ENCODE measurements at places on chromosomes 6 and 20.

GRCh38 chr6:84967965-84968364, 203.6 kb upstream of the TBX18 start:
- no peak for DNase-seq

GRCh38 chr6:156175971-156176421, 601.2 kb upstream of the ARID1B start:
- DNase-seq = peak; percentile 100

DNA sequence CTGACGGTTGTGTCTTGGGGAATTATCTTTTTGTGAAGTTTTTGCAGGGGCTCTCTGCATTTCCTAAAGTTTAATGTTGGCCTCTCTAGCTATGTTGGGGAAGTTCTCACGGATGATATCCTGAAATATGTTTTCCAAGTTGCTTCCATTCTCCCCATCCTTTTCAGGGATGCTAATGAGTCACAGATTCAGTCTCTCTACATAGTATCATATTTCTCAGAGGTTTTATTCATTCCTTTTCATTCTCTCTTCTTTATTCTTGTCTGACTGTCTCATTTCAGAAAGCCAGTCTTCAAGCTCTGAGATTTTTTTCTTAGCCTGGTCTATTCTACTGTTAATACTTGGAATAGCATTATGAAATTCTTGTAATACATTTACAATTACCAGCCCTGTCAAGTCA, 61.3 kb downstream of the UNC5CL start:
- DNase-seq = no peak

GRCh38 chr20:19288061-19288460, 75.6 kb downstream of the SLC24A3 start:
- no peak for DNase-seq

GRCh38 chr6:34259529-34260069, 10.8 kb upstream of the SMIM29 start:
- no peak for DNase-seq

GRCh38 chr20:32229251-32229747, 21.6 kb downstream of the POFUT1 start:
- no peak for DNase-seq

- DNase-seq = no peak
These were observed 65.7 kb upstream of the DUSP22 start for GRCh38 chr6:226516-227073.

- DNase-seq = no peak
These were observed 1287.0 kb upstream of the GJE1 start for GRCh38 chr6:140845701-140846100.

GRCh38 chr6:146990821-146991798, 213.1 kb upstream of the STXBP5 start:
- no peak for DNase-seq

GRCh38 chr20:7654231-7654630, 286.0 kb downstream of the HAO1 start:
- no peak for DNase-seq

- peak; percentile 82 for DNase-seq
These were observed 45.9 kb upstream of the RALY start for GRCh38 chr20:33947709-33948295.

DNA sequence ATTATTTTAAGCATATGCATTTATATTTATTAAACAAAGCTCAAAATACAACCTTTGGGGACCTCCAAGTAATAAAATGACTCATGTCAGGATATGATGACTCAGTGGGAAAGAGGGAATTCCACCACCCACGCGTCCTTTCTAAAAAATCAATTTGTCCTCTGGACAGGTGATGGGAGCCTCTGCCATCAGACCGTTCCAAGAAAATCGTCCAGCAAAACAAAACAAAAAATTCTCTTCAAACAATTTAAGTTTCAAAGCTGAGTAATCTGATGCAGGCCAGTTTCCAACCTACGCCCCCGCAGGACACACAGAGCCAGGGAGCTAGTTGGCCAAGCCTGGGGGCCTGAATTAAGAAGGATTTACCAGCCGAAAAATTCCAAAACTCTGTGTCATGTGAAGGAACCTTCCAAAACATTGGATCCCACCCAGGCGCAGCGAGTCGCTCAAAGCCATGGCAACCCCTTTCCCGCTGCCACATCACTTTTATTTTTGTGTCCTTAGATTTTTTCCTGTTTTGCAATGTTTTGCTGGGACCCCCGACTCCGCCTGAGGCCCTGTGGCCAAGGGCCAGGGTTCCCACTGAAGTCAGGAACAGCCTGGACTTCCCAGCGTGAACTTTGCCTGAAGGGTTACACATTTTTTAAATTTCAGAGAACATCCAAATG, 95.3 kb downstream of the NFATC2 start:
- DNase-seq = no peak

DNA sequence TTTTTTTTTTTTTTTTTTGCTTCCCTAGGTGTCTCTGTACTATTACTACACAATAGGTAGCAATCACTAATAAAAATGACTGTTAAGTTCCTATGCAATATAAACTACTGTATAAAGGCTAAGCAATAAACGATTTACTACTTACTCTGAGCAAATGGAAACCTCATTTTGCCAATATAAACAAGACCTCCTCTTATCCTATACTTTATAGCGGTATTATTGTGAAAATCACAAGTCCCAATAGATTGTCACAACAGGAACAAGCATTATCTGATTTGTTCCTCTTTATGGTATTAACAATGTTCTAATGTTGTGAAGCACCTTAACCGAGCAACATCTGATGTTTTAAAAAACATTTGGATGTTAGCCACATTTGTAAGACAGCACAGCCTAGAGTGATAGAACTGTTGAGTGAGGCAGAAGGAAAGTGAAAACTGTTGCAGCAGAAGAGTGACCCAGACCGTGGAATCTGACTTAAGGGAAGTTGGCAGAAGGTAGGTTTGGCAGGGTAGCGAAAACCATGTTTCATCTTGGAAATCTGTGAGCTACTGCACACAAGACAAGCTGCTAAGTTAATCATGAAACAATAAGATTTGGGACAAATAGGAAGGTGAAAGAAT, 94.2 kb downstream of the MYLK4 start:
- DNase-seq = no peak

- DNase-seq = peak; percentile 61
These were observed at the start of gene MATN4 for GRCh38 chr20:45308117-45308778. MATN4 (minus strand) TSS chr20:45308299; CDS start chr20:45305582, 2,717 bp downstream.

- no peak for DNase-seq
These were observed 17.8 kb upstream of the PTGIS start for GRCh38 chr20:49585585-49586245.

GRCh38 chr6:41208439-41209106, 7.6 kb upstream of the TREML2 start:
- no peak for DNase-seq

DNA sequence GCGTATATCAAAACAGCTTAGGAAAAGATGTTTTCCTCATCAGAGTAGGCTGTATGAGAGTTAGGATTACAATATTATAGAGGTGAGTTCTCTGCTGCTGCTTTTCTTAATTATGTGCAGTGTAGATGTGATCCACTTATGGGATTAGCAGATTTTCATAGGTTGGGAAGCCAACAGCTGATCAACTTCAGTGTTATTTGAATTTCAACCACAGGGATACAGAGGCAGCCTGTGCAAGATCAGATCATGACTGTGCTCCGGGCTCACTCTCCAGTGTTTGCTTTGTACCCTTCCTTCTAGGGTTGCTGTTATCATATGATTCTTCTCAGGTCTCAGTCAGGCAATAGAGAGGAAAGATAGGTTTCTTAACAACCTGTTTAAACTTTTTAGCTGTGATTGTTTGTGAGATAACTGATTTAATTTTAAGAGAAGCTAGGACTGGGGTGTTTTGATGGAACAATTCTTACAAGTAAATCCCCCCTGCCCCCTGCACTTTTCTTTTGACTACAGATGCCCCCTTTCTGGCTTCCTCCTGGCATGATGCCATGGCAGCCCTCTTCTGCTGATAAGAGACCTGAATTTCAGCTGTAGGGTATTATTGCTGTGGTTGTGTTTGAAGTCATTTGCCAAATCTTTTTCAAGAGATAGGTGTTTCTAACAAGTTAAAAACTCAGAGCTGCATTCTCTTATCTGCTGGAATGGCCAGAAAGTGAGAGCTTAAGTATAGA, 8.5 kb downstream of the RNF8 start:
- no peak for DNase-seq

DNA sequence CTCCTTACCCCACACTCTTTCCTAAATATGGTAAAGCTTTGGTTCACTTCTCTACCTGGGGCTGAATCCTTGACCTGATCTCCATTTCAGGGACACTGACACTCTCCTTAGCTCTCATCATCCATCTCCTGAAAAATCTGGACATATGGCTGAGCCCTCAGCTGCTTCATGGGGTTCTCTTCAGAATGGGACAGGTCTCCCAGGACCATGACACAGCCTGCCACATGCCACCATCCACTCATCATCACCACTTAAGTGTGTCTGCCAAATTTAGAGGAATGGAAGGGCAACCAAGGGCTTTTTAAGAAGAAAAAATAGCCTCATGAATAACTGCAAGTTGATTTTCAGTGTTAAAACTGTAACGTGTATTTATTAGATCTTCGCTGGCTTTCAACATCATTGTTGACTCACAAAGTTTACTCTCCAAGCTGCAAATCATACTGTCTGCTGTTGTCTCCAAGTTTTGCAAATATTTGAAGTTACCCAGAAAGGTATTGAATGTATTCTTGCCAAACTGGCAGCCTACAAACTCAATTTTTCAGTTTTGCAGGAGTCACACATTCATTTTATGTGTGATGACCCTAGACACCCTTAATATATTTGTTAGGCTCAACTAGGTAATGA, 41.1 kb downstream of the HS3ST5 start:
- DNase-seq = no peak

- peak; percentile 83 for DNase-seq
These were observed 6.7 kb downstream of the TEAD3 start for GRCh38 chr6:35489995-35490791.

DNA sequence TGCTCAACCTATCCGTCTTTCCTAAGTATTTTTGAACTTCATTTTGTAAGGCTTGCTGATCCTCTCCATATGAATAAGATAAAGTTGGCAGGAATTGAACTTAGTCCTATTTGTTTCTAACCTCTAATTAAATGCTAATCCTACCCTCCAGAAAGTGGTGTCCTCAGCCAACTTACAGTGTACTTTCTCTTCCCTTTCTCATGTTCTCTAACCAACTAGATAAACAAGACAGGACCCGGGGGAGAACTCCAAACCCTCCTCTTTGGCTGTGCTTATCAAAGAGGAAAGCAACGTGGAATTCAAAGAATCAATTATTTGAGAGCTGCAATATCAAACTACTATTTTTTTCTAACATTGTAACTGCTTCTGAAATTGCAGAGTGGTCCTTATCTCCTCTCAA, 56.5 kb upstream of the NRSN1 start:
- DNase-seq = peak; percentile 79

DNA sequence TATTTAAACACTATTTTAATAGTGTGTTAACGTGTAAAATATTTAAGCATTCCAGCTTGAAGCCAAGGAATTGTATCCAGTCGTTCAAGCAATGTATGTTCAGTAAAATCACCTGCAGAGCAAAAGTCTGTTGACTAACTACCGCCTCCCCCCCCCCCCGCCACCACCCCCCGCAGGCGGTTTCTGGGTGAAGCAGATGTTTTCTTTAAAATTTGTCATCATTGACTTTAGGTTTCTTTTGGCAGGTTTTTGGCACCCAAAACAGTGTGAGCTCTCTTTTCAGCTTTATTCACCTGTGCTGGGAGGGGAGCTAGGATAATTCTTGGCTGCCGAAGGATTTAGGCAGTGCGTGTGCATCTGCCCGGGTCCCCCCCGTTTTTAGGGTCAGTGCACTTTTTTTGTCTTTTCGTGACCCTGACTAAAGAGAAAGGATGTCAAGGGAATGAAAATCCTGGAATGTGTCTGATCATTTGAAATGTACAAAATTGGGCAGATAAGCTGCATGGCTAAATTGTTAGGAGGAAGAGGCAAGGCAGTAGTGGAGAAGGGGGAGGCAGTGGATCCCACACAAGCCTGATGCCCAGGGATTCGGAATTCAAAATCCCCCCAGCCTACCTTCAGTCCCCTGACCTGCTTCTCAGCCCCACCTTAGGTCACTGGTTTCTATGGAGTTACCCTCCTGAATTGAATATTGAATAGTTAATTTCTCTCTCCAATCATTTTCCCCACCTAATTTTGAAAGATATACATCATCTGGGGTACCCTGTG, 1.1 kb downstream of the EDN1 start:
- peak; percentile 67 for DNase-seq

GRCh38 chr6:144447472-144447871, 162.3 kb downstream of the UTRN start:
- no peak for DNase-seq

DNA sequence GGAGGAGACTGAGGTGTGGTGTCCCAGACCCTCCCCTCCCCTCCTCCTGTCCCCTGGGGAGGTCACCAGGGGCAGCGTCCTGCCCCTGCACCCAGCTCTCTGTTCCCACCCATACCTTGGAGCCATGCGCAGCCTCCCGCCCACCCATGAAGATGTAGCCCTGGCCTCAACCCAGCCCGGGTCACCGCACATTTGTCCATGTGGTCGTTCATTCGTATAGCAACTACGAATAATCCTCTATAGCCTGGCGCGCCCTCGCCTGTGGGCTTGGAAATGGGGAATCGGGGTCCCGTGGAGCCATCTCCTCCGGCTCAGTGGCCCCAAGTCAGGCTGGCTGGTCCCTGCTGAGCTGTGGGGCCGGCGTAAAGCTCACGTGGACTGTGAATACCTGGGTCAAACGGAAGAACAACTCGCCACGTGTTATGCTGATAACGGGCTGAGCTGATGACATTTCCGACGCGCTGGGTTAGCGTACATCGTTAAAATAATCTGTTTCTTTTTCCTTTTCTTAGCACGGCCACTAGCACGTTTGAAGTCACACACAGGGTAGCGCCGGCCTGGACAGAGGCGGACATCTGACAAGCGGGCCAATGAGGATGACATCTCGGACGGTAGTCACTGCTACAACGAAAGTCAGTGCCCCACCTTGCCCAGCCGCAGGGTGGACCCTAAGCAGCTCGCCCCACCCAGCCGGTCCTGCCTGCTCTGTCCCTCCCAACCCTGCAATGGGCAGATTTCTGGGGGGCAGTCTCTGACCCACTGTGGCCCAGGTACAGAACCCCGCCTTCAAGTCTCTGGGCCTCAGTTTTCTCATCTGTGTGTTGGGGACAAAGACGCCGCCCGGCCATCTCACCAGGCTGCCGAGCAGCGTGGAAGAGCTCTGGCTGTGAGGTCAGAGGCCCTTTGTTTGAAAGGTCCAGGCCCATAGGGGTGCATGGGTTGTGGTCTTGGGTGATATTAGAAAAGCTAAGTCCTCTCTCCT, 19.8 kb upstream of the RBBP8NL start:
- no peak for DNase-seq

- no peak for DNase-seq
These were observed 304.5 kb downstream of the PRL start for GRCh38 chr6:21992178-21992967.

DNA sequence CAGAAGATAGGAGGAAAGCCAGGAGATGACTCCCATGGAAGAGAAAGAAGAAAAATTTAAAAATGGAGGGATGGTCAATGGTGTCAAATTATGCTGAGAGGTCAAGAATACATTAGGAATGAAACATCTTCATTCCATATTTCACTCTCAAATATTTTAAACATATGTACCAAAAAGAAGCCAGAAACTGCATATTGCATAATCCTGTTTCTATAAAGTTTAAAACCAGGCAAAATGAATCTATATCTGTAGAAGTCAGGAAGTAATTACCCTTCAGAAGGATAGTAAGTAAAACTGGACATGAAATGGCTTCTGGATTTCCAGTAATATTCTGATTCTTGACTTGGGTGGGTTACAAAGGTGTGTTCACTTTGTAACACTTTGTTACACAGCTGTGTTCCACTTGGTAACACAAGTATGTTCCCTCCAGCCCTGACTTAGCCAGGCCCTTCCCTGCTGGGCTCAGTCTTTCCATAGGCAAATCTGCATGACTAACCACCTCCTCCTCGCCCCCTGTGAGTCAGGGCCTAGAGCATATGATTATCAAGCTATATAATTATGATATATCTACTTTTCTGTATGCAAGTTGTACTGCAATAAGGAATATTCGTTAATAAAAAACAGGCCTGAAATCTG, 20.2 kb upstream of the C6orf141 start:
- peak; percentile 60 for DNase-seq

All from NCI-H69 (cell line).